GM12878 (cell line): ENCODE measurements at places on chromosomes 16 and 17. TPM values are rescaled to one million over a fixed set of nuclear protein-coding genes. Genes with fewer than 3 reads are reported as not detected.

AFMID gene
- 45.8 and 47.0 TPM in 2 replicates for total RNA-seq

PRR29 gene
- 0.26 TPM in 1 of 2 replicates, not detected in the other for total RNA-seq

GPR139 gene
- total RNA-seq = not detected in 2 replicates

KRTAP1-5 gene
- total RNA-seq = not detected in 2 replicates

NOG gene
- total RNA-seq = 0.10 TPM in 1 of 2 replicates, not detected in the other

HOXB5 gene
- not detected in 2 replicates for total RNA-seq

NAE1 gene
- total RNA-seq = 58.7 and 65.3 TPM in 2 replicates

KRTAP9-2 gene
- not detected in 2 replicates for total RNA-seq

KLHL36 gene
- 45.3 and 45.4 TPM in 2 replicates for total RNA-seq

WFIKKN1 gene
- 0.27 and 0.41 TPM in 2 replicates for total RNA-seq

MGRN1 gene
- 77.1 and 86.7 TPM in 2 replicates for total RNA-seq

DPEP2 gene
- total RNA-seq = 1.9 and 2.7 TPM in 2 replicates

OR3A1 gene
- not detected in 2 replicates for total RNA-seq

GRCh38 chr16:22075043-22075757, 17.1 kb upstream of the VWA3A start:
- DNase-seq = no peak

- DNase-seq = no peak
Measured at GRCh38 chr16:1469693-1470201, 5.1 kb downstream of the CLCN7 start.

DNA sequence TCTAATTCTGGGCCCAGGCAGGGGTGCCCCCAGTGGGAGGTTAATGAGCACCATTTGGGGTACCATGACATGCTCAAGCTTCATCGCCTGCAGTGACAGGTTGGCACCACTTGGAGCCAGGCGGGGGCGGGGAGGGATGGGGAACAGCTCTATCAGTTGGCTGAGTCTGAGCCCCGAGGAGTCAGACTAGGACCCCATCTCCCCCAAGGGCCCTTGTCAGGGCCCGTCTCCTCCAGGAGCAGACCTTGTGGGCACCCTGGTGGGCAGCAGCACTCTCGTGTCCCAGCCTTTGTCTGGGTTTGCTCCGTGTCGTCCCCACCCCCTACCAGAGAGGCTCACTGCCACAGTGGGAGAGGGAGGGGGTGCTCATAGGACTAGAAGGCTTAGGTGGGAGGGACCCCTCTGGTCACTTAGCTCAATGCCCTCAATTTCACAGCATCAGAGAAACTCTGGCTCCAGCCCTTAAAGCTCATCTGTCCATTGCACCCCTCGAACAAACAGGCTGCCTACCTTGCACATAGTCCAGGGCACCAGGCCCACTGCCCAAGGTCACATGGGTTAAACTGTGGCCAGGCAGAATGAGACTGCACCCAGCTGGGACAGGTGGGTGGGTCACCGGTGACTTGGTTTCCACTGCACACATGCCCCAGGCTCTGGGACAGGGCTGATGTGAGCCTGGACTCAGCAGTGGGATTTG, 4.1 kb downstream of the PPP1R9B start:
- DNase-seq = no peak

DNA sequence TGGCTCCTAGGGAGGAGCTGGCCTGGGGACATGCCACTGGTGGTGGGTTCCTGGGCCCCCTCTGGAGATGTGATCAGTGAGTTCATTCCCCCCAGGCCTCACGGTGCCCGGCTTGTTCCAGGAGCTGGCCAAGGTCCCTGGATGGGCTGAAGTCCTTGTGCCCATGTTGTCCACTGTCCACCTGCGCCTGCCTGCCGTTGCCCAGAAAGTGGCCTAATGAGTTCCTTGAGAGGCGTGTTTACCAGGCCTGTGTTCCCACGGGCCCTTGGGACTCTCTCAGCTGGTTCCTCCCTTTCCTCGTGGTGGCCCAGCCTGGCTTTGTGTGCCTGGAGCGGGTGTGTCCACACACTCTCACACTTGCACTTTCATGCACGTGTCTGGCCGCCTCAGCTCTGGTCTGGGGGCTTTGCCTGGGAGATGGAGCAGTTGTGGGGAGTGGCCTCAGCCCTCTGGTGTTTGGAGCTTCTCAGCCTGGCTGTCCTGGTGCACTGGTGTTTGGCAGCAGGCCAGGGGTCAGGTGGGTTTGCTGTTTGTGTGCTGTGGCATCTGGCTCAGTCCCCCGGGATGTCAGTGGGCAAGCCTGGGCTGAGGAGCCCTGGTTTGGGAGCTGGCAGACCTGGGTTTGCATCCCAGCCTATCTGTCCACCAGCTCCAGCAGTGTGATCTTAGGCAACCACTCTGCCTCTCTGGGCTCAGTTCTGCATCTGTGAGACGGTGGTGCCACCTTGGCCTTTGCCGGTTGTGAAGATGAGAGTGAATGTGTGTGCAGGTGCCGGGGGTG, 18.0 kb downstream of the ADCY7 start:
- no peak for DNase-seq

- DNase-seq = peak; percentile 79
Measured at GRCh38 chr17:59372138-59372751, 40.8 kb downstream of the YPEL2 start.

- no peak for DNase-seq
Measured at GRCh38 chr17:37750768-37751475, 6.1 kb upstream of the HNF1B start.

DNA sequence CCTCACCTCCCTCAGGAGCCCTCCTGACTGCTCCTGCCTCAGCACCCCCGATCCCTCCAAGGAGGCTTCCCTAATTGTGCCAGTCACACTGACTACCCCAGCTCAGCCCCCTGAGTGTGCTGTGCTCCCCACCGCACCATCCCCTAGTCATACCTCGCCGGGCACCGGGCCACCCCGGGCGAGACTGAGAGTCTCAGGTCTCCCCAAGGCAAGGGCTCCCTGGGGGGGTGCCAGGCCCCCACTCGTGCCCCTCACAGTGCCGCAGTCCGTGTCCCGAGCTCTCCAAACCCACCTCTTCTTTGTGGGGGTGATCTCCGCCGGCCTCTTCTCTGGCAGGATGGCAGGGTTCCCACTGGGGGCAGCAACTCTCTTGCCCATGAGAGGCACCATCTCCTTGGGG, 3.2 kb downstream of the TRPV3 start:
- no peak for DNase-seq

GRCh38 chr17:69246726-69247375, 18.2 kb upstream of the ABCA10 start:
- peak; percentile 25 for DNase-seq

DNA sequence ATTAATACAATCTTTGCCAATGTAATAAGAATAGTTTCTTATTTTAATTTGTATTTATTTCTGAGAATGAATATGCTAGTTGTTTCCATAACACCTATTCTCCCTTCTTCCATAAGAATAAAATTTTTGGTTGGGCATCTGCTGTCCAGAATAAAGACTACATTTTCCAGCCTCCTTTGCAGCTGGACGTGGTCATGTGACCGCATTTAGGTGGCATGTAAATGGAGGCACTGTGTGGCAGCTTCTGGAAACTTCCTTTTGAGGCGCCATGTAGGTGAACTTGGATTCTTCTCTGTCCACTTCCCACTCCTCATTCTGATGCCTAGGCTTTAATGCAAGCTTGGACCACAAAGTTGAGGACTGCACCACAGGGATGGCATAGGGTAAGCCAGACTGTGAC, 215.4 kb upstream of the AXIN2 start:
- no peak for DNase-seq

- DNase-seq = no peak
Measured at GRCh38 chr16:69150146-69150865, 17.9 kb downstream of the UTP4 start.

DNA sequence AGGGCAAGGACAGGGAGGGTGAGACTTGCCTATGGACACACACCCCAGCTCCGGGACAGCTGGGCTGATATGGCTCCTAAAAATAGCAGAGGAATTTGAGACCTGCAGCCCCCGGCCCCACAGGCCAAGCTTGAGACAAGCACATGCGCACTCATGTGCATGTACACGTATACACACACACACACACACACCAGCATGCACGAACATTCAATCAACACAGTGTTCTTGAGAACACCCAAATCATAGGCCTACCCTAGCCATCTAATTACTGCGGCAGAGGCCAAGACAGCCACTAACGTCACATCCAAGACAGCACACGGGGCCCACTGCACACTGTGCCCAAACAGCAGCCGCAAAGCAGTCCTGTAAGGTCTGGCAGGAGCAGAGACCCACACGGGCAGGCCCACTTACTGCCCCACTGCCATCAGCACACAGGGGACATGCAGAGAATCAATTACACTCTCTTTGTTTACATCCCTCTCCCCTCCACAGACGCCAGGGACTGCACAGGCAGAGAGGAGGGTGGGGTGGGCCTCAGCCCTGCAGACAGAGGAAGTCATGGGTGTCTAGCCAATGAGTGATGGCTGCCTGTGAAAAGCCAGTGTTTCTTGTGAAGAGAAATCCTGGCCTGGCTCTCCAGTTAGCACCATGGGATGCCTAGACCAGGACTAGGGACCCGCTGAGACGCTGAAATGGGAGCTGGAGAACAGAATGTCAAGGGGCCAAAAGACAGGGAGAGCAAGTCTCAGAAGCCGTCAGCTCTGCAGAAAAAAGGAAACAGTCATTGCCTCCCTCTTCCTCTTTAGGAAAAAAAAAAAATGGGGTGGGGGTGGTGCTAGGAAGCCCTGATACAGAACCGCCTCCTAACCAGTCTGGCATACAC, 39.3 kb downstream of the MYO18A start:
- no peak for DNase-seq

DNA sequence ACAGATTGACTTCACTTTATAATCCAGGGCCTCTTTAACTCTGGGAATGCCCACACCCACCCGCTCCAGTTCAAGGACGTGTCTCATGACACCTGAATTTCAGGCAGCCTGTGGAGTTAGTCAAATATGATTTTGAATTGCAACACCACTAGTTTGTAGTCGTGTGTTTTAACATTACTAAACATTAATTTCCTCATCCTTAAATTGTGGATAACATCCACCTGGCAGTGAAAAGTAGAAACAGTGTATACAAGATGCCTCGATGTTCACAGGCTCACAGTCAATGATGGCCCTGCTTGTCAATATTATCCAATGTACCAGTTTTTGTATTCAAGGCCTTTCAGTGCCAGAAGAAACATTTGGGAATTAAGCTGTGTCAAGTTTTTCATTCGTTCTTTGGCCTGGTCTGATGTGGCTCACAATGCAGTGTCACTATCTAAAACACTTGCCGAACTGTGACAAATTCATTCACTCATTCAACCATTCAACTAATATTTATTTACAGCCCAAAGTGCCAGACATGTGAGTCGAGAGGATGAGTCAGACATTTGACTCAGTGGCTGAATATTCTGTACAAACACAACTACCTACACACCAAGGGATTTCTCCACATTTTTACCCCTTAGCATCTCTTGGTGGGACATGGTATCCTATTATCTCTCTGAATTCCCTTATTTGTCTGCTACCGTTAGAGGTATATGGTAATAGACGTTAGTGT, 1.4 kb downstream of the MEIOB start:
- DNase-seq = no peak

- DNase-seq = no peak
Measured at GRCh38 chr17:282912-283882, 69.4 kb downstream of the RPH3AL start.

GRCh38 chr16:58428621-58429542, 36.6 kb downstream of the GINS3 start:
- no peak for DNase-seq

GRCh38 chr16:13113741-13114140, 212.3 kb downstream of the SHISA9 start:
- no peak for DNase-seq

DNA sequence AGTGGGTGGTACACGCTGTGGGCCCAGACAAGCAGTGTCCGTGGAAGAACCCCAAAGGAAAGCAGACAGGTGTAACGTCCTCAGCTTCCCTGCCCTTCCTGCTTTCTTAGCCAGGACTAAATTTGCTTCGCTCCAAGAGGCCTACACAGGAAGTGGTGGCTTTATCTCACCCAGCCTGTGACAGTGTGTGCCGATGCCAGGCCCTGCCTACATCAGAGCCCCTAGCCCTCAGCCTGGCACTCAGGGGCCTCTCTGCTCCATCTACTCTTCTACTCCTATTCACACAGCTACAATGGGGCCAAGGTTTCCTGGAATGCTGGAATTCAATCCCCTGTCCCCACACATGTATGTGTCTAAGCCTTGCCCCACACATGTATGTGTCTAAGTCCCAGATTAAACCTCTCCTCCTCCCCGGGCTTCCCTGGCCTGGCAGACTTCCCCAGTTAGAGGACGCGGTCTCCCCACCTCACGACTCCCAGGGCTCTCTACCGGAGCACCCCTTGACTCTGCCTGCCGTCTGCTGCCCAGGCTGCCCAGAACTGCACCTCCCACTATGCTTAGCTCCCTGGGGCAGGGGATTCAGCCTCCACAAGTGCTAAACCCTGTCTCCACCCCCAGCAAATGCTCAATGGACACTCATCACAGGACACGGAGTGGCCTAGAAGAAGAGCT, 8.2 kb downstream of the PGAP3 start:
- no peak for DNase-seq

- DNase-seq = no peak
Measured at GRCh38 chr16:23482778-23483177, 27.5 kb downstream of the GGA2 start.

- no peak for DNase-seq
Measured at GRCh38 chr17:82106688-82107305, 8.8 kb upstream of the FASN start.

- DNase-seq = no peak
Measured at GRCh38 chr16:84854759-84855158, 35.0 kb downstream of the CRISPLD2 start.

DNA sequence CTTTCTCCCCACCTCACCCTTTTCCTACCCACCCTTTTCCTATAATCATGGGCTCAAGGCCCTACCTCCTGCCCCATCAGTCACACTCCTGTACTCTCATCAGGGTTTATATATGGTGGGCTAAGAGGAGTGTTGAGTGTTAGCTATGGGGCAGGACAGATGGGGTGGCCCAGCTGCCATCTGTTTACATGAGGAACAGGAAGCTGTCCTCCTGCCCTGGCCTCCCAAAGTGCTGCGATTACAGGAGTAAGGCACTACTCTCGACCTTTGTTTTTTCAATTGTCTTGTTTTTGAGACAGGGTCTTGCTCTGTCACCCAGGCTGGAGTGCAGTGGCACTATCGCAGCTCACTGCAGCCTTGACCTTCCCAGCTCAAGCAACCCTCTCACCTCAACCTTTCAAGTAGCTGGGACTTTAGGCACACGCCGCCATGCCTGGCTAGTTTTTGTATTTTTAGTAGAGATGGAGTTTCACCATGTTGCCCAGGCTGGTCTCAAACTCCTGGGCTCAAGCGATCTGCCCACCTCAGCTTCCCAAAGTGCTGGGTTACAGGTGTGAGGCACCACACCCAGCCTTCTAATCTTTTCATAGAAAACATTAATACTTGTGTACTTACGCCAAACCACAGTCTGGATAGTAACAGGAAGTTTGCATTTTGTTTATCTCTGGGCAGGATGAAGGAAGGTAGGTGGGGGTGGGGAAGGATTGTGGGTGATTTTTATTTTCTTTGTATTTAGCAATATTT, 1.6 kb downstream of the TRADD start:
- DNase-seq = no peak

GRCh38 chr16:84661418-84662060, 13.2 kb downstream of the KLHL36 start:
- DNase-seq = no peak

- no peak for DNase-seq
Measured at GRCh38 chr17:44917456-44917855, 2.2 kb upstream of the GFAP start.

- no peak for DNase-seq
Measured at GRCh38 chr16:74524926-74525325, 82.0 kb downstream of the GLG1 start.
